RPMI8226 (cell line): ENCODE measurements at places on chromosomes 12 and 14.

- DNase-seq, result no peak
These were observed 96.7 kb downstream of the ETV6 start for GRCh38 chr12:11746024-11746771.

DNA sequence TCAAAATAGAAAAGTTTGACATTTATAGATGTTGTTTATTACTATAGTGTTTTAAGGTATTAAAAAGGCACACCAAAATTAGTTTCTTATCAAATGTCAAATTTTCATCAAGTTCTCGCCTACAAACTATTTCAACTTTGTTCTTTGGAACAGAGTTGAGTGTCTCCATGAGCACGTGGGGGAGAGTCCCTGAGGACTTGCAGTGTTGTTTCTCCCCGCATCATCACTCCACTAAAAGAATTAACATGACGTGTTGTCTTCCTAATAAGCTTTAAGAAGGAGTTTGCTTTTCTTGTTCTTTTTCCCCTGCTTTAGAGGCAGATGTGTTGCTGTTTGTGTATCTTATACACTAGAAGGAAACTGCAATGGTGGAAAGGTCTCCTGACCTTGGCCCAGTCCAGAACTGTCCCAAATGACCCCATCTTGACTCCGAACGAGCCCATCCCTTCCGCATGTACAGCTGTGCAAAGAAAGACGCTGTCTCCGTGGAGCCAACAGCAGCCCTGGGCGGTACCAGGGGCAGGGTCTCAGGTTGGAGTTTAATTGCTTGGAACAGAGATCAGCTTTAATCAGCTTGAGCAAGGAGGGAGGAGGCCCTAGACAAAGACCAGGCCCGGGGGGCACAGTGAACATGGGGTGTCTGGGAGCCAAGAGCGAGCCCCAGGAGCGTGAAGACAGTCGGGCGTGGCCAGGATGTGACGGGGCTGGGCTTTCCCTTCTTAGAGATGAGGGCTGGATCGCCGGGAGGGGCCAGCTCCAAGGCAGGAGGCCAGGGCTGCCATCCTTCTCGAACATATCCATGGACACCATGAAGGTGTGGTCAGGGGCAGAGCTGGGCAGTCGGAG, 215.4 kb upstream of the RTL1 start:
- DNase-seq, result no peak

GRCh38 chr12:104570174-104570907, 113.6 kb downstream of the CHST11 start:
- DNase-seq, result no peak

- DNase-seq, result peak; percentile 71
These were observed 59.7 kb downstream of the PLXNC1 start for GRCh38 chr12:94207849-94208621.

GRCh38 chr12:66352197-66352596, 49.9 kb downstream of the HELB start:
- DNase-seq, result no peak

DNA sequence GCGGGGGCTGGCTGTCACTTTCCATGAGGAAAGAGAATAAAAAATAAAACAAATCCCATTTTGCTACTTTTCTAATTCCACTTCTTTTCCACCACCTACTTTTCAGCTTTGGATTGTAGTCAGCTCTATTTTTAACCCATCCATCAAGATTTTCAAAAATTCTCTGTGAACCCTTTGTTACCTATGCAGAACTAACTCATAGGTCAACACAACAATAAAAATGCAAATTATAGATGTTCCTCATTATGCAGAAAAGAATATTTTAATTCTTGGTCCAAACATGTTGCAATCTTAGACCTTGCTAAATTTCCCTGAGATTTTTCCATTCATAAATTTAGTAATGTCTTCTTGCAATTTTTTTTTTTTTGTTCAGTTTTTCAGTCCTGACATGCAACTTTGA, 454.5 kb downstream of the ADAMTS20 start:
- DNase-seq, result no peak

DNA sequence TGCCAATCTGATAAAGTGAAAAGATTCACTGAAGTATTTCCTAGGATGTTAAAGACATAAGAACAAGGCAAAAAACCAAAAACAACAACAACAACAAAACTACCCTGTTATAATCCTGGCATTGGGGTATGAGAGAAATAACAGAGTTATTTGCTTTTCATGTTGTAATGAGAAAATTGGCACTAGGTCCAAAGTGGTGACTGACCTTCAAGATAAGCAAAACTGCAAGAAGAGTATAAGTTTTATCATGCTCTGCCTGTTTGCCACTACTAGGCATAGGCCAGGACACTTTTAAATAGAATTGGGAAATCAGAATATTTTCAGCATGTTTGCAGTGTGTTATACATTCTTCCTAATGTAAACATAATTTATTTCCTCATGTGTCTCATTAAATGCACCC, 140.1 kb upstream of the CPM start:
- no peak for DNase-seq

- DNase-seq, result no peak
These were observed 30.3 kb upstream of the ESR2 start for GRCh38 chr14:64324461-64324860.

DNA sequence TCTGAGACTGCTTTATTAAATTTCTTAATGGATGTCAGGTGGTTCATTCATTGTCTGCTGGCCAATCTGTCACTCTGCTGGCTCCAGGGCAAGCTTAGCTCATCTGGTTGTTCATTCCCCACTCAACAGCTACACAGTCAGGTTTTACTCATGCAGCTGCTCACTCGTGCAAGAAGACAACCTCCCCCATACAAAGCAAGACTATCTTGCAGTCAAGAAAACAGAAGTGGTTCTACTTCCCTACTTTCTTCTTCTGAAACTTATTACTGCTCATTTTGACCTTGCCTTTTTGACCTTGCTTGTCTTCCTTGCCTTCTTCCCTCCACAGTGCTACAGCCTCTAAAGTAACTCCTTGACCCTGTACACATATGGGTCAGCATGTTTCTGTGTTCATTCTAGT, 277.9 kb downstream of the SSPN start:
- no peak for DNase-seq

GRCh38 chr12:94121886-94122285, 26.5 kb upstream of the PLXNC1 start:
- no peak for DNase-seq

DNA sequence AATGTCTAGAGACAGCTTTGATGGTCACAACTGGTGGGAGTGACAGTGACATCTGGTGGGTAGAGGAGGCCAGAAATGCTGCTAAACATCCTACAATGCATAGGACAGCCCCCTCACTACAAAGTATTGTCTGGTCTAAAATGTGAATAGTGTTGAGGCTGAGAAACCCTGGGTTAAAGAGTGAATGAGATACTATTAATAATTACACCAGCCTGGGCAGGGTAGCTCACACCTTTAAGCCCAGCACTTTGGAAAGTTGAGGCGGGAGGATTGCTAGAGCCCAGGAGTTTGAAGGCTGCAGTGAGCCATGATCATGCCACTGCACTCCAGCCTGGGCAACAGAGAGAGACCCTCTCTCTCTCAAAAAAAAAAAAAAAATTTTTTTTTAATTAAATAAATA, 11.1 kb downstream of the SVOP start:
- peak; percentile 5 for DNase-seq

DNA sequence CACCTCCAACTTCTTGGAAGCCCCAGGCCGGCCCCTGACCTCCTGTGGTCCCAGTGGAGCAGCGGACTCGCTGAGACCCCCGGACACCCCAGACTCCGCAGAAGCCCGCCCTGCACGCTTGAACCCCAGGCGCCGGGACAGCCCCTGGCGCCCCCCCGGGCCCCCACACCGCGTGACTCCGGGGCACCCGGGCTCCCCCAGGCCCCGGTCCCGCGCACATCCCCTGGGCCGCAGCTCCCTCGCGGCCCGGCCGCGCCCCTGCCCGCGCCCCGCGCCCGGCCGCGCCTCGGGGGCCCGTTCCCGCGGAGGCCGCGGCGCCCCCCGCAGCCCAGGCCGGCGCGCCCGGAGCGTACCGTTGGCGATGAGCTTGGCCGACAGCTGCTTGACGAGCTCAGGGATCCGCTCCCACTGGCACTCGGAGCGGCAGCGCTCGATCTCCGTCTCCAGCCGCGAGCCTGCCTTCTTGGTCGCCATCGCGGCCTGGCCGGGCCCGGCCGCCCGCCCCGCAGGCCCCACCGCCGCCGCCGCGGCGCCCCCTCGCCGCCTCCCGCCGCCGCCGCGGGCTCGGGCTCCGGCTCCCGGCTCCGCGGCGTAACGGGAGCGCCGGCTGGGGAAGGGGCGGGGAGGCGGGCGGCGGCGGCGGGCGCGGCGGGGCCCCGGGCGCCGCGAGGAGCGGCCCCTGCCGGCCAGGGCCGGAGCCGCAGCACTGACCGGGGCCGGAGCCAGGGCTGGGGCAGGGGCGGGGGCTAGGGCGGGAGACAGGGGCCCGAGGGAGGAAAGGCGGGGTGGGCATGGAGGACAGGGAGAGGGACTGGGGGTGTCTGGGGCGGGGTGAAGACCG, at the start of gene TTC7B:
TSS of gene TTC7B (minus strand) at position 609 of the 841 bp plus-strand sequence. CDS start at position 474, 135 bp downstream.
- peak; percentile 37 for DNase-seq
